ENCODE measurements at places on chromosomes 5 and 9. TPM values are rescaled to one million over a fixed set of nuclear protein-coding genes. Genes with fewer than 3 reads are reported as not detected.

ADAM19 gene
- 2.9 TPM for total RNA-seq

GRCh38 chr9:125822160-125822559 lies 75.0 kb downstream of the PBX3 start:
- H3K4me1 ChIP-seq, result no peaks in the 10 kb centered on the region
- no peak overlapping the region for H3K4me3 ChIP-seq
- DNase-seq, result no peak
- no peaks in the 10 kb centered on the region for H3K36me3 ChIP-seq
- no peaks in the 10 kb centered on the region for H3K27me3 ChIP-seq

DNA sequence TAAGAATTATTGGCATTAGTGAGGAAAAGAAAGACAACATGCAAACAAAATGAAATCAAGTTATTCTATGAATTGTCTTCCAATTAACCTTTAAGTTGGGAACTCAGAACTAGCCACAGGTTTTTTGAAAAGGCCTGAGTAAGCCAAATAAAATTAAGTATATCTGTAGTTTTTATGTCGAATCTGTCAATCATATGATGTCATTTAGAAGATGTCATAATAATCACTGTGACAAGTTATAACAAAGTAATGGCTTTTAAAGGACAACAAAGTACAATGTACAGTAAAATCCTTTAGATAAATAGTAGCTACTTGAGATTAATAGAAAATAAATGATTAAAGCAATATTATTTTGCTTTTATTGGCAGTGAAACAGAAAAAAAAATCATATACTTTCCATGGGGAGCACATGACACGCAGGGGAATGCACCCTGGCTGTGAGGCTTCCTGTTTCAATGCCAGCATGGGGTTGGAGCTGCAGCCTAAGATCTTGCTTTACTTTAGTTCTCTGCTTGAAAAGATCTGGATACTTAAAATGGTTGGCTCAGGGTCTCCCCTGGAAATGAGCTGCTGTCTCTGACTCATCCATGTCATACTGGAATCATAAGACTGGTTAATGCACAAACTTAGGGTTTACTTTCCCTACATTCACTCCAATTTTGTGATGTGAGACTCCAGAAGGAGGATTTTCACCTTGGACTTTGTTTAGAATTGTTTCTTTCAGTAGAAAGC lies 284.3 kb downstream of the TAF11L14 start:
- no peaks in the 10 kb centered on the region for H3K27me3 ChIP-seq
- no peaks in the 10 kb centered on the region for H3K36me3 ChIP-seq
- no peaks in the 10 kb centered on the region for H3K4me1 ChIP-seq
- H3K4me3 ChIP-seq, result no peak overlapping the region
- H3K27ac ChIP-seq, result no peak overlapping the region

DNA sequence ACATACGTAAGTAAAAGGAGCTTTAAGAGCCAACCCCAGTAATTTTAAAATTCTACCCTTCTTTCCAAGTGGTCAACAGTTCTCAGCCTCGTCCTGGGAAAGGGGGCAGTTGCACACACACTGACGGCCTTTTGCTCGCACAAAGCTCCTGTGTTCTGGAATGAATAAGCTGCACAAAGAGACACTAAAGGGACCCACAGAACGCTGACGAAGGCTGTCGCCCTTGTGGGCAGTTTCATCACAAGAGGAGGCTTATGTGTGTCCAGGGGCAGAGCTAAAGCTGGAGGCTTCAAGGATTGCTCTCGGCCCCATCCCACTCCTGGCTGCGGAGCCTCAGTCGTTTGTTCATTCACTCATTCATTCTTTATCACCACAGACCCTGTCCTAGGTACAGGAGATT lies 67.0 kb upstream of the NEK6 start:
- H3K4me3 ChIP-seq, result no peak overlapping the region
- no peaks in the 10 kb centered on the region for H3K27me3 ChIP-seq
- H3K36me3 ChIP-seq, result no peaks in the 10 kb centered on the region

PAPPA gene
- total RNA-seq, result 1.2 TPM

DNA sequence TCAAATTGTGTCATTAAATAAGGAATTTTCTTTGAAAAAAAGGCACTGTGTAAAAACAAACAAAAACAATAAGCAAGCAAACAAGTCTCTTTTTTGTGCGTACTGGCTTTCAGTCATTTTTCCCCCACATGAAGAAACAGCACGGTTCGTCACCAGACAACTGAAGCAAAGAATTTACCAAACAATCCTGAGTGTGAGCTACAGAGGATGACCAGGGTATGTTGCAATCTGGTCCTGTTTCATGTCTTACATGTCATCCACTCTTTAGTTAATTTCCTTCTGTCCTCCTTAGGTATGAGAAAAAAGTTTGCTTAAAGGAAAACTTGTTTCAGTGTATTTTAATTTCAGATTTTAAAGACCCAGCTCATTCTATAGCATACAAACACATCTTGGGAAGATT lies 1080.7 kb upstream of the NUDT12 start:
- no peak overlapping the region for H3K4me3 ChIP-seq
- H3K4me1 ChIP-seq, result no peaks in the 10 kb centered on the region
- no peak for DNase-seq
- H3K36me3 ChIP-seq, result no peaks in the 10 kb centered on the region
- H3K27me3 ChIP-seq, result no peaks in the 10 kb centered on the region

DNA sequence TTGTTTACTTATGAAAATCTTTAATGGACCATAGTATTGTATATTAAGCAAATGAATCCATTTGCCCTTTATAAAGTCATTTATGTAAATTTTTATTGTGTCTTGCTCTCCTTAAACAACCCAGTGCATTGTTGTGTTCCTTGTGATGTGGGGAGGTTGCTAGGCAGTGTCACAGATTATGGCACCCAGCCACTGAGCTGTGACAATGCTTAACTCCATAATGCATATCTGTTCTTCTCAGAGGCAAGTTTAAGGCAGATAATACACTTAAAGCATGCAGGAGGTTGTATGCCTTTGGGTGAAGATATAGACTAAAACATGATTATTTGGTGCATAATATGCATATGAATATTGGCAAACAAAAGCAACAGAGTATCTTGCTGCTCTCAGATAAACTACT lies 269.6 kb upstream of the RIOK2 start:
- H3K36me3 ChIP-seq, result no peaks in the 10 kb centered on the region
- H3K4me3 ChIP-seq, result no peak overlapping the region
- H3K27ac ChIP-seq, result no peak overlapping the region

DNA sequence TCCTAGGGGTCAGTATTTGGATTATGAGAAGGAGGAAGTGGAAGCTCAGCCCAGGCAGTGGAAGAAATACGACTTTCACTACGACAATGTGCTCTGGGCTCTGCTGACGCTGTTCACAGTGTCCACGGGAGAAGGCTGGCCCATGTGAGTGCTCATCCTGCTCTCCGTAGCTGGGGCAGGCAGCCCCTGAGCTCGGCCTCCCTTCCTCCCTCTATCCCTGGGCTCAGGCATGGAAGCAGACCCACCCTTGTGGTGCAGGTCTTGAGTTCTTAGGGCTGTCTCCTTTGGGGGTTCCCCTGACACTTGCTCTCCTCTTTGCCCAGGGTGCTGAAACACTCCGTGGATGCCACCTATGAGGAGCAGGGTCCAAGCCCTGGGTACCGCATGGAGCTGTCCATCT lies 180.1 kb downstream of the CACNA1B start:
- H3K27me3 ChIP-seq, result no peaks in the 10 kb centered on the region
- H3K36me3 ChIP-seq, result no peaks in the 10 kb centered on the region
- H3K4me3 ChIP-seq, result no peak overlapping the region

GRCh38 chr5:42689391-42689790 lies 67.2 kb upstream of the CCDC152 start:
- no peak overlapping the region for H3K27ac ChIP-seq
- H3K27me3 ChIP-seq, result no peaks in the 10 kb centered on the region
- H3K4me1 ChIP-seq, result no peaks in the 10 kb centered on the region
- no peaks in the 10 kb centered on the region for H3K36me3 ChIP-seq
- H3K4me3 ChIP-seq, result no peak overlapping the region
- DNase-seq, result no peak

LCN1 gene
- total RNA-seq, result not detected

GRCh38 chr9:5582835-5583195 lies 46.1 kb upstream of the RIC1 start:
- no peak overlapping the region for H3K27ac ChIP-seq
- no peaks in the 10 kb centered on the region for H3K27me3 ChIP-seq
- H3K4me3 ChIP-seq, result no peak overlapping the region
- DNase-seq, result no peak
- H3K36me3 ChIP-seq, result no peaks in the 10 kb centered on the region

- no peak for DNase-seq
- no peak overlapping the region for H3K27ac ChIP-seq
- no peaks in the 10 kb centered on the region for H3K27me3 ChIP-seq
Measured at GRCh38 chr5:122985954-122986721, 50.4 kb downstream of the PPIC start.

GRCh38 chr5:112356178-112356956 lies 62.7 kb downstream of the EPB41L4A start:
- no peak overlapping the region for H3K27ac ChIP-seq
- H3K4me1 ChIP-seq, result no peaks in the 10 kb centered on the region
- H3K4me3 ChIP-seq, result no peak overlapping the region
- H3K27me3 ChIP-seq, result no peaks in the 10 kb centered on the region
- DNase-seq, result no peak
- H3K36me3 ChIP-seq, result no peaks in the 10 kb centered on the region

DNA sequence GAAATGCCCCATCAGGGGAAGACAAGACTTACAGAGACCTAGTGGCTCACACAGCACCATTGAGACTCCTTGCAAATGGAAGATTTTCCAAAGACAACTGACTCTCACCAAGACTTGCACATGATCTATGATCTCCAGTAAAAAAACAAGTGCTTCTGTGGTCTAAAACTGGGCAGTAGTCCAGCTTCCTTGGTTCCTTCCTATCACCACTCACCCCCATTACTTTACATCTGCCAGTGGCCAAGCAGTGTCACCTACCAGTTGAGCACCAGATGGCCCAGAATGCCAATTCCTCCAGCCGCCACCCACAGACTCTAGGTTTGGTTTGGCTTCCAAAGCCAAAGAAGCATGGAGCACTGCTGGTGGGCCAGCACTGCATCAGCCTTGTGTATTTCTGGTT lies 47.7 kb downstream of the SH3TC2 start:
- H3K27me3 ChIP-seq, result no peaks in the 10 kb centered on the region
- H3K4me3 ChIP-seq, result no peak overlapping the region
- no peaks in the 10 kb centered on the region for H3K4me1 ChIP-seq
- DNase-seq, result no peak
- H3K27ac ChIP-seq, result no peak overlapping the region
- no peaks in the 10 kb centered on the region for H3K36me3 ChIP-seq

- H3K27me3 ChIP-seq, result no peaks in the 10 kb centered on the region
- peaks cover 5% of the 10 kb centered on the region for H3K4me1 ChIP-seq
- no peak for DNase-seq
Measured at GRCh38 chr5:112923148-112923917, 1.3 kb upstream of the REEP5 start.

DNA sequence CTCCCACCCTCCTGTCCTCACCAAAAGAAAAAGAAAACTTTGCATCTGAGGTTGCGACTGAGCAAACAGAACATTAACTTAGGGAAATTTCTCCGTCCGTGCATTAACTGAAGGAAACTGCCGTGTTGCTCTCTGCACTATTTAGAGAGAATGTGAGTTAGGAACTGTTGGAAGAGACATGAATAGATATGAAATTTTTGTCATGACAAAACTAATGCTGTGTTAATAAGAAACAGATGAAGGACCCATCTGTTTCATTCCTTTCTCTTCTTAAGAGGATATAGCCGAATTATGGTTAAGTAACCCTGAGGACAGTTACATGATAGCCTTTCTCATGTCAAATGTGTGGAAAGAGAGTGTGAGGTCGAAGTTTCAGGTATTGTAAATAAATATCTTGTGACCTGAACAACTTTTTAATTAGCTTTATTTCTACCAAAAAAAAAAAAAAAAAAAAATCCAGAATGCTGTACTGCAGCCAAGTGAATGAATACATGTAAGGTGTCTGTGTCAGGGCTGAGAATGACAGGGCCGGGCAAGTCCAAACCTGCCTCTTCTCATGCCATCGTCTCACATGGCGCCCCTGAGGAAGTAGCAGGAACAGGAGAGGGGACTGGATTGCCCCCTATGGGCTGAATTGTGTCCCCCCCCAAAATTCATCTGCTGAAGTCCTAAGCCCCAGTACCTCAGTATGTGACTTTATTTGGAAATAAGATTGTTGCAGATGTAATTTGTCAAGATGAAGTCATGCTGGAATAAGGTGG lies 35.6 kb upstream of the ANKRD33B start:
- H3K4me3 ChIP-seq, result no peak overlapping the region
- no peaks in the 10 kb centered on the region for H3K4me1 ChIP-seq
- no peaks in the 10 kb centered on the region for H3K27me3 ChIP-seq
- H3K36me3 ChIP-seq, result no peaks in the 10 kb centered on the region

DNA sequence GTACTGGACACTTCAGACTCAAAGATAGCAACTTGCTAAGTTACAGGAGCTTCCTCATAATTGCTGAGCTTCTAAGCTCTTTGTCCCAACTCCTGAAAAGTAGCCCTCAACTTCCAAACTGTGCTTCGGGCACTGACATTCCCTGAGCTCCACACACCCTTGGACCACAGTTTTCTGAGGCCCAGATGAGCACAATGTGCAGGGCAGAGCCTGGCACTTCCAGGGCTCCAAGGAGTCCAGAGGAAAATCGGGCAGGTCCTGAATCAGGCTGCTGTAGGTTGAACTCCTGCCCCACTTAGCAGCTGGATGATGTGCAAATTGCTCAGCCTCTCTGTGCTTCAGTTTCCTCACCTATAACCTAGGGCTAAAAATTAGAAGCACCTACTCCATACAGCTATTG lies 54.6 kb upstream of the KCNIP1 start:
- no peak for DNase-seq
- H3K4me1 ChIP-seq, result no peaks in the 10 kb centered on the region
- H3K4me3 ChIP-seq, result no peak overlapping the region

- no peak overlapping the region for H3K4me3 ChIP-seq
- DNase-seq, result no peak
- H3K36me3 ChIP-seq, result no peaks in the 10 kb centered on the region
- no peaks in the 10 kb centered on the region for H3K4me1 ChIP-seq
Measured at GRCh38 chr9:90815944-90816357, 14.3 kb downstream of the SYK start.

CARTPT gene
- 0.67 TPM for total RNA-seq

NUDT12 gene
- total RNA-seq, result 24.8 TPM

TLX3 gene
- total RNA-seq, result not detected

- DNase-seq, result no peak
- H3K4me1 ChIP-seq, result no peaks in the 10 kb centered on the region
- no peaks in the 10 kb centered on the region for H3K36me3 ChIP-seq
- H3K27ac ChIP-seq, result no peak overlapping the region
Measured at GRCh38 chr5:35884191-35884769, 27.6 kb downstream of the IL7R start.

C5orf58 gene
- total RNA-seq, result not detected
